ENCODE measurements at places on chromosomes 2 and 18.

DNA sequence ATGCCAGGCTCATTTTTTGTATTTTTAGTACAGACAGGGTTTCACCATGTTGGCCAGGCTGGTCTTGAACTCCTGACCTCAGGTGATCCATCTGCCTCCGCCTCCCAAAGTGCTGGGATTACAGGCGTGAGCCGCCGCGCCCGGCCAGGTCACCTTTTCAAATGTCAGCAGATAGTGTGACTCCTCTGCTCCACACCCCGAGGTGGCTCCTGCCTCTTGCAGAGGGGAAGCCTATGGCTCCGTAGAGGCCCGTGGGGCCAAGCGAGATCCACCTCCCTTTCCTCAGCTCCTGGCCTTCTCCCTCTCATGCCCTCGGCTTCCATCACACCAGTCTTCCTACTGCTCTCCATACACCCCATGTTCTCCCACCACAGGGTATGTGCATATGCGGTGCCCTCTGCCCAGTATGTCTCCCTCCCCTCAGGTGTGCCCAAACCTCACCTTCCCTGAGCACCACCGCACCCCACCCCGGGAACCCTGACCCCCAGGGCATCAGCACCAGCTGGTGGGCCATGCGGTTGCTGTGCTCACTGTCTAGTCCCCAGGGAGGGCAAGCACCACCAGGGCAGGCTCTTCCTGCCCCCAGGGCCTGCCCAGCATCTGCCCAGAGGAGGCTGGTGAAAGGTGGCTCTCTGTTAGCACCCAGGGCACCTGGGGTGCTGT is 10.7 kb downstream of the GPR17 start:
- DNase-seq: no peak

DNA sequence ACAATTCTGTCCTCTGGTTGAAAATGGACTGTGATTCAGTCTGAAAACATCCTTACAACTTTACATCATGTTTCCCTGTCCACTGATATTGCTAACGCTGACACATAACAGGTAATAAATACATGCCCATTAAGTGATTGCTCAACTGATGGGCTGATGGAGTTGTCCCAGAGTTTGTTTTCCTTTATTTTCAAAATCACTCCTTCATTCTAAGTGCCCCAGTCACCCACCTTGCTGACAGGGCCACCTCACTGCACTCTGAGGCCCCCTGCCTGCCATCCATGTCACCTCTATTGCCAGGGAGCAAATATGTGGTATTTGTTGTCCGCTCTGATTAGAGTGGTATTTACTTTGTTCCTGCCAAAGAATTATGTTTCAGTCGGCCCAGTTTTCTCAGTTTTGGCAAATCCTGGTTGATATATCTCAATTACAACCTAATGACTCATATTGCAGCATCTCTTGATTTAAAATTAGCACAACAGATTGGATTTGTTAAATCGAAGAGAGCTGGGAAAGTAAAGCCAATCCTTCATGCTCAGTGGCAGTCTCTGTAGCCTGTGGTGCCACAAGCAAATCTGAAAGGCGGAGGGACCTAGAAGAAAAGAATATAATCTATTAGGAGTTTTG is 105.1 kb downstream of the RDH14 start:
- peak; percentile 43 for DNase-seq

DNA sequence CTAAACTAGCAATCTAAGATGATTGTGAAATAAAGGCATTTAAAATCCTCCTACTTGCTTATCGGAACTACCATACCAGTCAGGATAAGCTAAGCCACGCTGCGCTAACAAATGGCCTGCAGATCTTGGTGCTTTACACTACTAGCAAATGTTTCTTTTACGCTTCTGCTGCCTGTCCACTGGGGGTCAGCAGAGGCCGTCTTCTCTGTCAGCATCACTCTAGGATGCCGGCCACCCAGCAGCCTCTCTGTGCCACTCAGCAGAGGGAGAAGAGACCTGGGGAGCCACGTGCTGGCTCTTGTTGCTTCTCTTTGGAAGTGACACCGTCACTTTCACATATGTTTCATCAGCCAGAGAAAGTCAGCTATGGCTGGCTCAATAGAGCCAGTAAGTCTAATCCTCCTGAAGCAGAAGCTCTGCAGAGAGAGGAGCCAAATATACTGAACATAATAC is 36.6 kb downstream of the COPS8 start:
- peak; percentile 78 for DNase-seq

DNA sequence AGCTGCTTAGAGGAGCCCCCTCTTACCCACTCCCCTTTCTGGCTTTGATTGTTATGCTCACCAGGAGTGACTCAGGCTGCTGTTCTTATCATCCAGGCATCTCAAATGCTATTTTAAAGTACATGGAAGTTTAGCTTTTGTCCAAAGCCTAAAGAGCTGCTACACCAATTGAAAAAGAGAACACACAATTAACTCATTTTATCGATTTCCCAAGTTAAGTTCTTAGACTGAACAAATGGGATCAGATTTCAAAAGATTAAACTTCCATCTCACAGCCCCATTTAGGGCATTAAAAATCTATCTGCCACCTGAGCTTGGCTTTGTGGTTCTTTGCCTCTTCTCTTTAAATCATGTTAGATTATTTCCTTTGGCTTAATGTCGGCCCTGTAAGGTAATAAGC is 81.2 kb downstream of the MYO5B start:
- DNase-seq: no peak

GRCh38 chr2:21268197-21268877 is 144.6 kb downstream of the TDRD15 start:
- DNase-seq: no peak

- DNase-seq: no peak
Measured at GRCh38 chr2:223283329-223283728, 231.3 kb downstream of the KCNE4 start.

GRCh38 chr2:101679801-101680487 is 17.6 kb upstream of the MAP4K4 start:
- DNase-seq: no peak

- no peak for DNase-seq
Measured at GRCh38 chr18:56085551-56085950, 497.6 kb upstream of the TCF4 start.

- DNase-seq: no peak
Measured at GRCh38 chr18:77948567-77948966, 698.9 kb downstream of the GALR1 start.

DNA sequence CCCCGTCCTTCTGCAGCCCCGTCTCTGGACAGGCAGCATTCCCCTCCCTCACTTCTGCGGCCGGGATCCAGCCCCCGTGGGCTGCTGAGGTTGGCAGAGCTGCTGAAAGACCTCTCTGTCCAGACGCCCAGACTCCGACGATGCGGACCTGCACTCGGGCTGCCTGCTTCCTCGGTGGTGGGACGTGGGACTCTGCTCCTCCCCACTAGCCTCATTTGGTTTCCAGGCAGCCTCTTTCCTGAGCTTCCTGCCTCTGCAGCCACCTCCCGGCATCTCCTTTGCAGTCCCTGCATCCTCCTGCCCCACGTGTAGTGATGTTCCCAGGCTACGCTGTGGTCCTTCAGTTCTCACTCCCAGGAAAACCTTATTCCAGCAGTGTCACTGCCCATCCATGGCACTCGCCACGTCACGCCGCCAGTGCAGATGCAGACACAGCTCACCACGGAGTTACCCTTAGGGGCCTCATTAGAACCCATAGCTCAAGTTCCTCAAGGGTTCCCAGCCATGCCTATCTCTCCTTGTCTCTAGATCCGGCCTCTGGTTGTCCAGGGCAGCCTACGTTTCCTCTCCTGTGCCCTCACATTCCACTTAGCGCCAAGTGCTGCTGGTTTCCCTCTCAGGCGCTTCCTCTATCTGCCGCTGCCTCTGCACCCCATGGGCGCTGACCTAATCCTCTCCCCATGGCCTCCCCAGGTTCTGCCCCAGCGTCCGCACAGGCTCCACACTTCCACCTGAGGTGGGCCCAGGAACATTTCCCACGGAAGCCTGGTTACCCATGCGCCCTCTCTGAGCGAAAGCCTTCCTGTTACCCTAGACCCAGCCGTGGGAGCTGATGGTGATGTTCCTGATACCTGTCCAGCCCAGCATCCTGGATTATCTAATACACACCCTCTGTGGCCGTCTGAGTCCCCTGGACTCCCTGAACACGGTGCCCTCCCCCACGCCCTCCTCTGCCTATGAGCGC is 318.3 kb upstream of the MYT1L start:
- DNase-seq: no peak

GRCh38 chr2:46776687-46777327 is 138.8 kb downstream of the MCFD2 start:
- peak; percentile 47 for DNase-seq

GRCh38 chr18:2653467-2653866 is 2.1 kb upstream of the SMCHD1 start:
- no peak for DNase-seq

DNA sequence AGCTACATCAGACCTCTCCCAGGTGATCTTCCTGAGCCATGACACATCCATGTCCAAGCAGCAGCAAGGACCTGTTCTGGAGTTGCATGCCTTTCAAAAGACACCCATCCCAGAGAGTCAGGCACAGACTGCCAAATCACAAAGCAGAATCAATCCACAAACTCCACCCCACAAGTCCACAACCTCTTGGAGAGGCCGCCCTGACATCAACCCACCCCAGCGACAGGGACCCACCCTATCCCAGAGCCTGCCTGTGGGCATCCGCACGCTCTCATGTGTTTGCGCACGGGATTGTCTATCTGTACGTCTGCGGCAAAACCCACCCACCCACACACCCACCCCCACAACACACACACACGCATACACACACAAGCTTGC is 11.9 kb downstream of the SMAD7 start:
- DNase-seq: no peak

DNA sequence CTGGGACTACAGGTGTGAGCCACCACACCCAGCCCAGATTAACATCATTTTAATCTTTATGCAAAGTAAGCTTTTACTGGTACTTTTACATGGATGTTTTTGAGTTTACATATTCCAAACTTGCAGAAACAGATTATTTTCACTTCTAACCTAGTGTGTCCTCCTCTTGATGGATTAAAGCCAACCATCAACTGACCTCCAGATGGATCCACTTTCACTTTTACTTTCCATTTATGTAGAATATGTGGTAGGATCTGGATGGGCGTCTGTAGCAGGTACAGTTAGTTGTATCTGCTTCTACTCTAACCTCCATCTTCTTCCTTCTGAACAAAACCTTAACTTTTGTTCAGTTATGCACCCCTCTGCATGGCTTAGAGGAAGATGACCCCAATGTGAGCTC is 264.1 kb downstream of the CDH20 start:
- DNase-seq: no peak

DNA sequence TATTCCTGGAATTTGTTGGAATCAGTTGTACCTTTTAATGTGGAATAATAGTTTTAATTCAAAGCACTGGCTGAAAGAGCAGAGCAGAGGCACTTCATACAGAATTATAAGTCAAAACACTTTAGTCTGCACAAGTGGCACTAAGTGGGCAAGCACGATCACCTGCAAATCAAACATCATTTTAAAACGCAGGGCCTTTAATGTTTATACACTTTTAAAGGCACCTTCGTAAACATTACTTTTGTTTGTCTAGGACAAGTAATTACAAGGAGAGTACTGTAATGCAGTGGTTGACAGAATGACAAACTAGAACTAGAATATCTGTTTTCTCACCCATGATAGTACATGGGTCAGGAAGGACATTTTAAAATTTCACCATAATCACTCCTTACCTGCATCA is 36.4 kb downstream of the LANCL1 start:
- DNase-seq: no peak

DNA sequence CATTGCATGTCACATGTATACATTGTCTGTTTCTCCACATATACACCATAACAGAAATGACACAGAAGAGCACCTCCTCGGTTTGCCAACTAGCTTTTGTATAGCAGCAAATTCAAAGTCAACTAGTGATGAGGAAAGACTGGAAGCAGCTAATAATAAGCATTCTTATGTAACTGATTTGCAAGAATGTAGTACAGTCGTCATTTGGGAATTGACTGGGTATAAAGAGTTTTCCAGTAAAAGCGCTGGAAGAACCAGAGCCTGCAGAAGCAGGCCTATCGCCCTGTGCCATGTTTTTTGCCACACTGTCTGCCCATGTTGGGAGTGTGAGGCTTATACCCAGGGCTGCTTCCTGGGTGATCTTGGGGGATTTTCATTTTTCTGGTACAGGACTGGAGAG is 310.6 kb downstream of the GBX2 start:
- no peak for DNase-seq

DNA sequence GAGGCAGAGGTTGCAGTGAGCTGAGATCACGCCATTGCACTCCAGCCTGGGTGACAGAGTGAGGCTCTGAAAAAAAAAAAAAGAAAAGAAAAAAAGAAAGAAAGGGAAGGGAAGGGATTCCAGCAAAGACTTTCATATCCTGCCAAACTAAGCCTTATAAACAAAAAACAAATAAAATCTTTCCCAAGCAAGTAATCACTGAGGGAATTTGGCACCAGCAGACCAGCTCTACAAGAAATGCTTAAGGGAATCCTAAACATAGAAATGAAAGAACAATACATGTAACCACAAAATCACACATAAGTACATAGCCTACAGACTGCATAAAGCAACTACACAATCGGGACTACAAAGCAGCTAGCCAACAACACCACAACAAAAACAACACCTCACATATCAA is 79.1 kb downstream of the TRABD2A start:
- DNase-seq: no peak

- no peak for DNase-seq
Measured at GRCh38 chr2:158719403-158719802, 75.7 kb upstream of the DAPL1 start.

- peak; percentile 48 for DNase-seq
Measured at GRCh38 chr2:55159037-55159651, 72.9 kb downstream of the CLHC1 start.

DNA sequence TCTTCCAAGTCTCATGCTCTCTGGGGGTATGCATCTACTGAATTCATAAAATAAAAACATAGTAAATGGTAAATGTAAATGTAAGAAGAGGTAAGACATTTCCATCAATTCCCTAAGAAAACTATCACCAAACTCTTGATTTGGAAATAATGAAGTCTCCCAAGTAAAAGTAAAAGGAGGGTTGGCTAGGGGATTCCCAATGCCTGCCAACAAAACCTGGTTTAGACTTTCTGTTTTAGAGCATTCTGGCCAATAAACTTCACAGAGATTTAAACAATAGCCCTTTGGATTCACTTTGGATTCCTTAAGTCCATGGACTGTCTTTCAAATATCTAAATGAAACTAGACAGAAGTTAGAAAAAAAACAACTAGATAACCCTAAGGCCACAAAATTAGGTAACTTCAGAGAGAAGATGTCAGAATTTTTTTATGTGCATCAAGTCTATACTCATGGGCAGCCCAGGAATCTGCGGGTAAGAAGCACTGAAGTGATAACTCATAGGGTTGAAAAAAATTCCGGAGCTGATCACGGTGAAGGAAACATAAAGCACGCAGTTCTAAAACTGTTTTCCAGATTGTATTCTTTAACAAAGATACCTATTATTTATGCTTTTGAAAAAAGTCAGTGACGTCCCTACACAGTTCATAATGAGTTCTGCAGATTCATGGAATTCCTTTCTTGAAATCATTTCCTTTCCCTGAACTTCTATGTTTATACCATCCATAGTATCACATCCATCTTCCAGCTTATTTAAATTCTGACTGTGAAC is 263.6 kb downstream of the AFF3 start:
- DNase-seq: peak; percentile 84

DNA sequence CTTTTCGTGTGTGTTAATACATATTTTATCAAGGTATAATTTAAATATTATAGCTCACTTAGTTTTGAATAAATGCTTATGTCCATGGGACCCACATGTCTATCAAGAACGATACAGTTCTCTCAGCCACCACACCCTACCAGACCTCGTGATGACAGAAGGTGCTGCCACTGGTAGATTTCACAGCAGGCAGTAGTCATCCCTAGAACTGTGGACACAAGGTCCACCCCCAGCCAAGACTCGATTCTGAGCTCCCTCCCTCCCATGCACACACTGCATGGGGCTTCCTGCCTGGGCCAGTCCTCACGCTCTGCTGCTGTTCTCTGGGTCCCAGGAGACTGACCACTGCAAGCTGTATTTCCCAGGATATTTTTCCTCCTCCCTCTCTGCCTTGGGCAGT is 26.5 kb upstream of the CREB1 start:
- DNase-seq: peak; percentile 63

All from A172 (cell line).